ENCODE measurements at places on chromosomes 11 and 22.

- DNase-seq = no peak
Observed at GRCh38 chr11:27209562-27210005, 153.4 kb downstream of the CCDC34 start.

DNA sequence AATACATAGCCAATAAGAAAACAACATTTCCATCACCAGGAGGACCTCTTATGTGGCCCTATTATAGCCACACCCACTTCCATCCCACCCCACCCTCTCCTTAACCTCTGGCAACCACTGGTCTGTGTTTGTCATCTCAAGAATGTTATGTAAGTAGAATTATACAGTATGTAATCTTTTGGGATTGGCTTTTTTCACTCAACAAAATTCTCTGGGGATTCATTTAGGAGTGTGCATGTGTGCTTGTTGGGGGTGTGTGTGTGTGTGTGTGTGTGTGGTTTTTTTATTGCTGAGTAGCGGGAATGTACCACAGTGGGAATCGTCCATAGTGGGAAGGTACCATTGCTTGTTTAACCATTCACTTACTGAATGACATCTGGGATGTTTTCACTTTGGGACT lies 5.2 kb downstream of the KCNJ5 start:
- no peak for DNase-seq

- DNase-seq = no peak
Observed at GRCh38 chr11:69233744-69234570, 60.0 kb upstream of the MYEOV start.

- DNase-seq = no peak
Observed at GRCh38 chr11:28461846-28462245, 353.7 kb downstream of the METTL15 start.

DNA sequence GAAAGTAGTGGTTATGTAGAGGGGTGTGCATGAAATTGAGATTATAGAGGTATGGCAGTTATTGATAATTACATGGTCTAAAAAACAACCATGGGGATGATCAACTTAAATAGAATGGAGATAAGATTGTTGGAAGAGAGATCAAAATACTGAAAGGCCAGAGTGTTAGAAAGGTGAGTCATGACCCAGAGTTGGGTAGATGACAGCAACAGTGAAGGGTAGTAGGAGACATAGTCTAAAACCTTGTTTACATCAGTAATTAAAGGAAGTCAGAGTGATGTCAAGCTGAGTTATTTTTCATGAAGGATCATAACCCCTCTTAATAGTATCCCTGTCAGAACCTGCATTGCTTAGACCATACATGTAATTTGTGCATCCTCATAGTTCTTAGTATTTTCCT lies 110.9 kb downstream of the ELP4 start:
- no peak for DNase-seq

DNA sequence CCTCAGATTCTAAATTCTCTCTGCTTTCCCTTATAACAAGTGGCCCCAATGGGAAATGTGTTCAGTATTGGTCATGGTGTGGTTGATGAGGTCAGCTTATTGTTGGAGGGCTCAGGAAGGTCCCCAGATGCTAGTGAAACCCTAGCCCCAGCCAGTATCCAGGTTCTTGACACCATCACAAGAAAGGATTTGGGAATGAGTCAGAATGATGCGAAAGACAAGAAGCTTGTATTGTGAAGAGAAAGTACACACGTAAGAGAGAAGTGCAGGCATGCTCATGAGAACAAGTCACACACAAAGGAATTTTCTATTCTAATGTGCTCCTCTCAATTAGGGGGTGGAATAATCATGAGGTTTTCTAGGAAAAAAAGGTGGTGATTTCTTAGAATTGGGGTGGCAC lies 34.9 kb upstream of the TRPC6 start:
- no peak for DNase-seq

Measured in CD4-positive, alpha-beta T cell treated with Interleukin-4 for 4 hours (primary cell).